Esophagus squamous epithelium (tissue), 5 donors: ENCODE measurements at places on chromosomes 11 and 22.

- DNase-seq, result no peak
Measured at GRCh38 chr22:48407256-48407955, 1420.3 kb downstream of the BRD1 start.

DNA sequence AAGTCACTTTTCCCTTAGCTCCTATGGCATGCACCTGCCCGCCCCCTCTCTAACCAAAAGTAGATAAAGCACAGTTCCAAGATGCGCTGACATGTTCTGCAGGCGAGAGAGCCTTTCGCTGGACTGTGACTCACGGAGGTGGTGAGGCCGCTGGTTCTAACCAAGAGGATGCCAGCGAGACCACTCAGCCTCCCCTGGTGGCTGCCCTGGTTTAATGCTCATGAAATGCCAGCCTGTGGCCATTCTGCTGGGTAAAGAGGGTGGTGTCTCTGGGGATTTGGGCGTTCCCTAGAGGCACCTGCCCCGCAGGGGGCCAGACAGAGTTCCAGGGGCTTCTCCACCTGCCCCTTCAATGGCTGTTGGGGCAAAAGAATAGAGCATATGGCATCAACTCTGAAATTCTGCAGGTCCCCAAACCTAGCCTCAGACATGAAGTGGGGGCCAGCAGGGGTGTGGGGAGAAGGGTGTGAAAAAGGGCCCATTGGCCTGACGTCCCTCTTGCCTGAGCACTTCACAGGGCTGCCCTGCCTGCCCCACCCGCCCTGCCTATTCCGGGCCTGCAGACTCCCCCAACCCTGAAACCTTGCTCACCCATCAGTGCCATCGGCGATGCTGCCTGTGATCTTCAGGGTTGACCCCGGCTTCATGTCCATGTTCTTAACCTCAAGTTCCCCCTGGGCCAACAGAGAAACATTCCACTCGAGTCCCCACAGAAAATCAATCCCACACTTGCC, 8.5 kb downstream of the LGALS2 start:
- no peak for DNase-seq

DNA sequence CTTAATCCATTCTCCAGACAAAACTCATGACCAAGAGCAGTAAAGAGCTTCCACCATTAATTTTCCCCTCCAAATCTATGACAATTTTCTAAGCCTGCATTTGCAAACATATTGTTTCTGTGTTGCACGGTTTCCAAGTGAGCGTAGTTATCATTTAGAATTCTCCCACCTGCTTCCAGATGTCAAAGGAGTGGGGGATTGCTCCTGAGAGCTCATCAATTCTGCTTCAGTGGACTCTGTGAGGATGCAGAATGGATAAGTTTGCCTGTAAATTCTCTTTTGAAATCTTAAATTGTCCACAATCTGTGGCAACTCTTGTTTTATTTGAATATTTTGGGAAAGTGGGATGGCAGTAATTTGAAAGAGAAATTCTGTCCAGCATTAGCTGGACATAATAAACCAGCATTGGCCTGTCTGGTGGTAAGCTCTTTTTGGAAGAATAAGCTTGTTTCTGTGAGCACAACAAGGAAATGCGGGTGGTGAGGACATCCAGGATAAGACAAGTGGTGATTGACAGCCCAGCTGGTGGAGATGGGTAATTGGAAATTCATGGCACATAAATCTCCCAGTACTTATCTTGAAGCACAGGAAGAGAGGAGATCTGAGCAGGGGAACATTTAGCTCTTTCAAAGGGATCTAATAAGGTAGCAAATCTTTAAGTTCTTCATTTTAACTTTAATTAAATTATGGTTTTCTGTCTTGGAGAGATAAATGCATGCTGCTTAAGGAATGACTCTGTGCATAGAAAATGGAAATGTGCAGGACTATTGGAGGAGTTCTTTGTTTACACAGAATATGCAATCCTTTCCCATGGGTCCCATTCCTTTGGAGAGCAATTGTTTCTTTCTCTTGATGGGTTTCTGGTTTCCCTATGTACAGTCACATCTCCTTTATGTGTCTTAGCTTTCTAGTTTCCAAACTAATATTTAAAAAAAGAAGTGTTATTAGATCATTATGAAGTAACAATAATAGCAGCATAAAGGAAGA, 73.2 kb downstream of the FAT3 start:
- DNase-seq, result no peak

GRCh38 chr11:73117071-73117470, 25.0 kb downstream of the FCHSD2 start:
- no peak for DNase-seq

- DNase-seq, result no peak
Measured at GRCh38 chr22:41898645-41899044, 16.2 kb downstream of the SHISA8 start.

- no peak for DNase-seq
Measured at GRCh38 chr11:67248653-67249052, 17.6 kb upstream of the GRK2 start.
